ENCODE measurements at places on chromosomes 11 and 22.

DNA sequence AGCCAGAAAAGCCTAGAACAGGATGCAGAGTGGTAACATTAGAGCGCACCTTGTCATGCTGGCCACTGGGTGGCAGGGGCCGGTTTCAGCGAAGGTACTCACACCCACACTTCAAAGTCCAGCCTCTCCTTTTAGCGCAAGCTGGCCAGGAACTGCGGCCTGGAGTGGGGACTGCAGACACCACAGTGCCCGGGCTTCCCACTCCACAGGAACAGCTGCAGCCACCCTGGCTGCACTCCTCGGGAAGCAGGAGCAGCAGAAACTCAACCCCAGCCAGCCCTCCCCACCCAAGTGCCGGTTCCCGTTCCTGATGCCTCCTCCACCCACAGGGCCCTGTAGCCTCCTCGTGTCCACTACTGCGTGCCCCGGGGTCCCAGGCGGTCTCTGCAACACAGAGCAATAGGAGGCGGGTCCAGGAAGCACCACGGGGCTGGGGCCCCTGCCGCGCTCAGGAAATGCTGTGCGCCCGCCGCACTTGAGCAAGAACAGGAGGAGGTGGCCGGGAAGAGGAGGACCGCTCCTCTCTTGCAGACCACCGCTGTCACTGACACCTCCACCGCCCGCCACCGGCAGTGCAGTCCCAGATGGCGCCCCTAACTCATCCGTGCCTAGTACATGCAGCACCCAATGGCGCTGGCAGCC, 2.2 kb downstream of the RFPL2 start:
- DNase-seq: no peak

DNA sequence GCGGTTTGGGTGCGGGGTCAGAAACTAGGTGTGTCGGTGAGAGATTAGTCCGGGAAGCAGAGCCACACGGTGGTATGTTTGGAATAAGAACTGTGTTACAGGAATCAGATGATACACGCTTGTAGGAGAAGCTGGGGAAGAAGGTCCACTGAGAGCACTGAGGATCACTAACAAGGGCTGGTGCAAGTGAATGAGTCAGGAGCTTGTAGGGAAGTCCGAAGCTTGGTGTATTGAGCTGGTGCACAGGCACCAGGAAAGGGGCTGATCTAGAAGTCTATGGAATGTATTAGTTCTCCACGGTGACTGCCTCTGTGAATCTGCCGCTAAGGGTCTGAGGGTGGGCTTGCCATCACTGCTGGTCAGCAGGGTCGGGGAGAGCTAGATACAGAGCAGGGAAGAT, 18.8 kb upstream of the GRK3 start:
- DNase-seq: no peak

DNA sequence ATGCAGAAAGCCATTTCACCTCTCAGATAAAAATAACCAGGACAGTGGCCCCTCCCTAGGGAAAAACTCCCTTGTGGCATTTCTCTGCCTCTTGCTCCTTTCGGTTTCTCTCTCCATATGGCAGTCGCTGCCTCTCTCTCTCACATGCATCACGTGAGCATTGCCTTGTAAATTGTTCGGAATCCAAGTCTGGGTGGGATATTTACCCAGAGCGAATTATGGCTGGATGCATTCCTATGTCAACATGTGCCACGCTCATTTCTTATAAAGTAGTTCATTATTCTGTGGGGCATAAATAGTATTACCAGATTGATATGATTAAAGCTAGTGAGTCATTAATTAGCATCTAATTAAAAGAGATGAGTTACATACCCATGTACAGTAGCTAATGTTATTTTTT, 392.9 kb downstream of the INSC start:
- DNase-seq: no peak

GRCh38 chr22:40334899-40335298, 11.4 kb upstream of the ADSL start:
- no peak for DNase-seq

DNA sequence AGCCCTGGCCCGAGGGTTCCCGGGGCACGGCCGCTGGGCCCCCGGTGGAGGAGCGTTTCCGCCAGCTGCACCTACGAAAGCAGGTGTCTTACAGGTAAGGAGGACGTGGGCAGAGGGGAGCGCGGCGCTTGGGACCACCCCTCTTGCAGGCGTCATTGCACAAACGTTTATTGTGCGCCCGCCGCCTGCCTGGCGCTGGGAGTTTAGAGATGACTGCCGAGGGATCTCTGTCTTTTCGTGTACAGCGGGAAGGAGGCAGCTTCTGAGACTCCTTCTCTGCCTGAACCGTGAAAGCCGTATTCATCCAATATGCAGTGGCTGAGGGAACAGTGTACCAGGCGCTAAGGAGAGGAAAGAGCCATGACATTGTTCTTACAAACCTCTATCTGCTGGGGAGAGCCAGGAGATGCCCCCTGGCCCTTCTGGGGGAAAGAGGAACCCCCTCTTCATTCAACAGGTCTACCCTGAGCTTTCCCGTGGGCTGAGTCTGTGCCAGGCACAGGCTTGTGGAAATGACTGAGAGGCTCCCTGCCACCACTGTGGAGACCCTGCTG, 13.8 kb upstream of the DGKZ start:
- DNase-seq: peak; percentile 66

- no peak for DNase-seq
Measured at GRCh38 chr11:38517991-38518390, 1920.0 kb upstream of the RAG2 start.

DNA sequence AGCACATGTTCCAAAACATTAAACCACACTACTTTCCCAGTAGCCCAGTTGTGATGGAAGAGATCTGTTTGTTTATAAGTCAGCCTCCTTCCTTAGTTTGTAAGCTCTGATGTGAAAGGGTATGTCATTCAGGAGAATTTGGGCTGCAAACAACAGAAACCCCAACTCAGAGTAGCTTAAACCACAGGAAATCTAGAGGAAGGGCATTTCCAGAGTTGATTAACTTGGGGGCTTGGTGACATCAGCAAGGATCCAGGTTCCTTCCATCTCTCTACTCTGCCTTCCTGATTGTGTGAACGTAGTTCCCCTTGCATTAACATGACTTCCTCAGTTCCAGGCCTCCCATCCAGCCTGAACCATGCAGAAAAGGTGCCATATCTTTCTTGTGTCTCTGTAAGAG, 6.5 kb upstream of the FJX1 start:
- DNase-seq: no peak

DNA sequence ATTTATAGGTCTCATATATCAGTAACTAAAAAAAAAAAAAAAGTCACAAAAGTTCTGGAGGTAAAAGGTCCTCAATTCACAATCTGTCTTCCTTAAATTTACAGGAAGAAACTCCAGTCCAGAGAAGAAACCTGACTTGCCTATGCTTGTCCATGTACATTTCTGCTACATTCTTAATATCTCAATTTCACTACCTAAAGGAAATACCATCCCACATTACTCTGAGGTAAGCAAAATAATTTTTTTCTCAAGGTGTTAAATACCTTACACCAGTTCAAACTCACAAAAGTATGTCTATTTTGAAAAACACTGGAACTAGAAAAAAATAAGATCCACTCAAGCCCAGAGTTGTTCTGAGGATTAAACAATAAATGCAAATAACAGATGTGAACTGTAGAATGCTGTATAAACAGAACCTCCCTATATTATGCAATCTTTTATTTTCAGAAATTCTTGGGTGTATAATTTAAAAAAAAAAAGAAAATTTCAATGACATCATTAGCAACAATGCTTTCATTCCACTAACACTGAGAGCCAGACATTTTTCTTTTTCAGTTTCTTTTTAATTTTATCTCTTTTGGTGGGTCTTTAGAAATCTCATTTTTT, 49.9 kb upstream of the GDPD4 start:
- no peak for DNase-seq

DNA sequence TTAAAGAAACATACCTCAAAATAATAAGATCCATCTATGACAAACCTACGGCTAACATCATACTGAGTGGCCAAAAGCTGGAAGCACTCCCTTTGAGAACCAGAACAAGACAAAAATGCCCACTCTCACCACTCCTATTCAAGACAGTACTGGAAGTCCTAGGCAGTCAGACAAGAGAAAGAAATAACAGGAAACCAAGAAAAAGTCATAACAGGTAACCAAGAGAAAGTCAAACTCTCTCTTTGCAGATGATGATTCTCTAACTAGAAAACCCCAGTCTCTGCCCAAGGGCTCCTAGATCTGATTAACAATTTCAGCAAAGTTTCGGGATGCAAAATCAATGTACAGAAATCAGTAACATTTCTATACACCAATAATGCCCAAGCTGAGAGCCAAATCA, 35.6 kb downstream of the TMEM123 start:
- DNase-seq: no peak

GRCh38 chr22:19824212-19824925, 30.3 kb downstream of the GNB1L start:
- peak; percentile 40 for DNase-seq

GRCh38 chr11:95045812-95046211, 3.4 kb upstream of the KDM4F start:
- DNase-seq: no peak
